ENCODE measurements at places on chromosomes 7 and 10.
A peak's percentile ranks its signal among the peaks of the same experiment; 100 is the strongest.

DNA sequence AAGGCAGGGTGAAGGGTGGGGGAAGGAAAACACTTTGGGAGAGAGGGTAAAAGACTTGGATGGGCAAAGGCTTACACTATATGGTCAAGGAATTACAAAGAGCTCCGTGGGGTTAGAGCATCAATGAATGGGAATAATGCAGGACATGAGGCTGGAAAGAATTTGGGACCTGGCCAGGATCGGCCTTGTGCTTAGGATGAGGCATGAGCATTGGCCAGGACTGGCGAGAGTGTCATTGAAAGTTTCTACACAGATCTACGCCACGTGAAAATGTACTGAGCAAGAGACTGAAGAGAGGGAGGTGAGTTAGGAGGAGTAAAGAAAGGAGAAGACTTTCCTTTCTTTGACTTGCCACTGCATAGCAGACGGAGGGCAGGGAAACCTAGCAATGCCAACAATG, 142.8 kb downstream of the PTEN start:
- no peak for DNase-seq

- DNase-seq = no peak
Observed at GRCh38 chr7:137890449-137890921, 43.7 kb upstream of the DGKI start.

DNA sequence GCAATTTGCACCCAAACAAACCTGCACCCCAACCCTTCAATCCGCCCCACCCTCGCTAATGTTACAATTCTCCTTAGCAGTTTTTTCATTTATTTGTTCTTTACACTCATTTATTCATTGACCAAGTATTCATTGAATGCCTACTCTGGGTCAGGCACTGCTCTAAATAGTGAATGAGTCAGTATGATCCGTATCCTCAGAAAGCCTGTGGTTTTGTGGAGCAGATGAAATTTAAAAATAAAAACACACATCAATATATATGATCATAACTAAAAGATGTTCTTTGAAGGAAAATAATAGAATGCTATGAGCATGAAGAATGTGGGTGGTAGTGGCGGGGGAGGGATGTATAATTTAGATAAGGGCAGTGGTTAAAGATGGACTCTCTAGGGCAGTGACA, 13.3 kb downstream of the IFIT5 start:
- no peak for DNase-seq

GRCh38 chr10:122476333-122476695, 15.0 kb downstream of the HTRA1 start:
- DNase-seq = no peak

DNA sequence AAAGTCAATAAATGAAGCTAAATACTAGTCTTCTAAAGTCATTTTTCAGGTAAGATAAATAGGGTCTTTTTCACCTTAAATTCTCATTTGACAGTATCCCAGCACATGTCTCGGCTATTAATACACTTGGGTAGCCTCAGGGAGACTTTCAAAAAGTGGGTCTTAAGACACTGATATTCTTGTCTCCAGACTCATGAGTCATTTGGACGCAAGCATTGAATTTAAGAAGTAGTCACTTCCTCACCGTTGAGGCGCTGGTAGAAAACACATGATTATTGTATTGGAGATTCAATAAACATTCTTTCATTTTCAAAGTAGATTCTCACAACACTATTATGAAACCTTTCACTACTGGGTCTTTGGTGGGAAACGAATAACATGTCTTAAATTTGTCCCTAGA, 108.9 kb upstream of the SP8 start:
- no peak for DNase-seq

DNA sequence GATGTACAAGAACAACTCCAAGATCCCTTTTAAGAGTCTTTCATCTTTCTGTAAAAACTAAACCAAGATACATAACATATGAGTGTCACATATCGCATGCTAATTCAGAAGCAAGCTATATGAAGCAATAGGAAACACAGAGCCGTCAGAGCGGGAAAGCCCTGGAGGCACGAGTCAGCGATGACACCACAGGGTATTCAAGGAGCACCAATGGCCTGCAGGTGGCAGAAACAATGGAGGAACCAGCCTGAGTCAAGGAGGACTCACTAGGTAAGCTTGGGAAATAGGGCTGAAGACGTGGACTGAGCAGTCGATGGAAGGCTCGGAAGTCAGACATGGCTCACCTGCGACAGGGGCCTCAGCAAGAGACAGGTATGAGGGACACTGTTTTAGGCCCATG, 214.4 kb downstream of the FAM107B start:
- DNase-seq = peak; percentile 54

GRCh38 chr7:148590471-148590870, at the start of gene C7orf33:
C7orf33 (plus strand) TSS chr7:148590766; CDS start chr7:148590926, 160 bp downstream.
- no peak for DNase-seq

DNA sequence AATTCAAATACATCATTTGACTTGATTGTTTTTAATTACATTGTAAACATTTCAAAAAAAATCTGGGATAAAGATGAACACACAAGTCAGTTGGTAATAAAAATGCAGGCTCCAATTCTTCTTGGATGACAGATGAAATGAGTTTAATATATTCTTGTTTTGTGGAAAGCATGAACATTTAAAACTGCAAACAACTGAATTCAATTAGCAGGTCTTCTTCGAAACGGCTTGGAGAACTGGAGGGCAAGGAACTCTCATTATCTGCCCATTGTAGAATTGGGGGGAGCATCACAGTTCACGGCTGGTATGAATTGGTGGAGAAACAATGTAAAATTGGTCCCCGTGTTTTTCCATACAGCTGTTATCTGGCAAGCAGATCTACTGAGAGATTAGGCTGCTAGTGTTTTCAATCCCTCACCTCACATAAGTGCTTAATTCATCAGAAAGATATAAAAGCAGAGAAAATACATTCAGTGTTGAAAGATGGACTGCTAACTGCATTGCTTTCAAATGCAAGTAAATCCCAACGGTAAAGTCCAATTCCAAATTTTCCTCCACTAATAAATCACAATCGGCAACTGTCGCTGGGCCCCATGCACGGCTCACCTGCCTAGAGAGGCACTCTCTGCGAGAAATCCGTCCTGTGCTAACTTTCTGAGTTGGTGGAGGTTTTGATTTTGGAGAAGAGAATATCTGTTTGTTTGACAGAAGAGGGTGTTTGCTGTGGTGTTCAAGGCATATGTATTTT, 199.5 kb downstream of the ZNF438 start:
- no peak for DNase-seq

DNA sequence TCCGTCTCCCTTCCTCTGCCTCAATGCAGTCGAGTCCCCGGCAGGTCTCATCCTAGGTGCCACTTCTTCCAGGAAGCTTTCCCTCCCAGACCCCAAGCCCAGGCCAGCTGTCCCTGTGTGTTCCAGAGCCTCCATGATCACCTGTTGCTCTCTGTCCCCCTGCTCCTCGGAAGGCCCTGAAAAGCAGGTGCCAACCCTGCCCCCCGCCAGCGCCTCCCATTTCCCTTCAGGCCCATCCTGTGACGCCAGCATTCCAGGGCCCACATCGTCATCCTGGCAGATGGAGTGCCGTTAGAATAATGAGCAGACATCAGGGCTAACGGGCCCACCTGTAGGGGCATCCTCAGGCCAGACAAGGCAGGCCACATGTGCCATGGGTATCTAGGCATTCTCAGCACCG, 253.0 kb upstream of the PPP2R2D start:
- DNase-seq = no peak

DNA sequence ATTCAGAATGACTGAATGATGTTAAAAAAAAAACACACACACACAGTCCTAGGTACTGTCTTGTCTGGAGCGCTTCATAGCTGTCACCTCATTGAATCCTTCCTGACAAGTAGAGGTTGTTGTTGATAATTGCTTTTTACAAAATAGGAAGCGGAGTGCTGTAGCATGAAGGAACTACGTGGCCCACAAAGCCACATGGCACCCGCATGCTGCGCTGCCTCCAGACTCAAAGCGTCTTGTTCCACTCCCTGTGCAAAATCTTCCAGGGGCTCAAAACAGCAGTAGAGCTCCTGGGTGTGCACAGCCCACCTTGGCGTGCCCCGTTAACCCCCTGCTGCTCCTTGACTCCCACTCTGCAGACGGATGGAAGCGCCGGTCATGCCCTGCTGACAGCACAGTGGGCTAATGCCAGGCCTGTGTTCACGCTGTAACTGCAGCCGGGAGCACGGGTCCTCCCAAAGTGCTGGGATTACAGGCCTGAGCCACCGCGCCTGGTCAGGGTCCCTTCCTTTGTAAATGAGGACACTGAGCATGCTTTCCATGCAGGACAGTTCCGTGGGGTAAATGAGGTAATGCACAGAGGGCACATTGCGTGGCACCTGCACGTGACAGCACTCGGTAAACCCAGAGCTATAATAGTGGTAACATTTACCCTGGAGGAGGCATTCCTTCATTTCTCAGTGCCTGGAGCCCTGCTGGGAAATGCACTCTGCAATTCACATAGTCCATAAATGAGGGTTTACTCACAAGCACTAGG, 91.1 kb upstream of the GNA12 start:
- no peak for DNase-seq

GRCh38 chr7:111174510-111174909, 83.6 kb downstream of the LRRN3 start:
- no peak for DNase-seq

GRCh38 chr7:37659971-37660565, 23.5 kb upstream of the GPR141 start:
- no peak for DNase-seq

DNA sequence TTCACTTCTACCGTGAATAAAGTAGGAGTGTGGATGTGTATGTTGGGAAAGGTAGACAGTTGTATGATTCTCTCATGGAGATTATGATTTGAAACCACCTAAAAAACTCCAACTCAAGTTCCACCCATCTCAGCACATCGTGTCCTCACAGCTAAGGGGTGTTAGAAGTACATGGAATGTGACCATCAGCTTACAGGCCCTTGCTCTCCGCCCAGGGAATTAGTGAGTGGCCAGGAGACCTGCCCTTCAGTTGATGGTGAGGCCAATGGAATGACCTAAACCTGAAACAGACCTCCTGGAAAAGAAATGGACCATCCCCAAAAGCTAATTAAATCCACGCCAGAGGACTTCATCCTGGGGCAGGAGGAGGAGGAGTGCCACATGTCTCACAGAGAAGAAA, 2.1 kb upstream of the WNT2 start:
- no peak for DNase-seq

DNA sequence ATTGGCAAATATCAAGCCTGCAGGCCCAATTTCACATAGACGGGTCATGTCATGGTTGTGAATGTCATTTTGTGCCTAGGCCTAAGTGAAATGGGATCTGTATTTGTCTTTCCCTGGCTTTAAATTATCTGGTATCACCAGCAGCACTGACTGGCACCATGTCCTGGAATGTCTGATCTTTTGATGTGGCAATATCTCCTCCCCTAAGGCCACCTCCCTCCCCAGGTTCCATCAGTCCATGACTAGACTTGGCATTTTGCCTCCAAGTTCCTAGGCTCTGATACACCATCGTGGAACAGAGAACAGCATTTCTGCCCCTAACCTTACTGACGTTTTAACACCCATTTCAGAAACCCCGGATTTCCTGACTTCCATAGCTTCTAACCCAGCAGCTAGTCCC, 513.9 kb downstream of the GALNT17 start:
- no peak for DNase-seq

DNA sequence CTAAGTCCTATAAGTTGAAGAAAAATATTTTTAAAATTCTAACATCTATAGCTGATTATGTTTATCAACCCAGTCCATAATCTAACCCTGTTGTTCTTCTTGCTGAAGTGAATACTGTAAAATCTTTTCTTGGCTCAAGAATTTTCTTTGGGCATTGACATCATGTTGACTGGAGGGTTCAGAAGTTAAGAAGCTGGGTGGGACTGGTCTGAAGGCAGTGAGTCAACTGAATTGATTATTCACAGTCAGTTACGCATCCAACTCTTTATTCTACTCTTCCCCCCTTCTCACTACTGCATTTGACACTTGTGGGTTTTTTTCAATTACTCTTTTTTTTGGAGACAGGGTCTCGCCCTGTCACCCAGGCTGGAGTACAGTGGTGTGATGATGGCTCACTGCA, 31.0 kb downstream of the DENND2A start:
- no peak for DNase-seq

- no peak for DNase-seq
Observed at GRCh38 chr10:42982891-42983506, 93.9 kb upstream of the RET start.

DNA sequence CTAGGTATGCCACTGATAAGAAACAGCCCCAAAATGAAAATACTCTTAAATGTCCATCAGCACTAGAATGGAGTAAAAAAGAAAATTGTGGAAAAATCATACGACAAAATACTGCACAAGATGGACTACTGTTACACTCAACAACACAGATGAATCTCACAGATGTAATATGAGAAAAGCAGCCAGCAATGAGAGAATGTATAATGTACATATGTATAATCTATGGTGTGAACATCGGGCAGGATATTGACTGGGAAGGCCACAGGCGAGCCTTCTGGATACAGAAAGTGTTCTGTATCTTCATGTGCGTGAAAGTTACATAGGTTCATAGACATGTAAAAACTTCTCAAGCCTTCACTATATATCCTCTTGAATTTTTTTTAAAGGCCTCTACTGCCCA, 212.6 kb downstream of the PARD3 start:
- no peak for DNase-seq

- no peak for DNase-seq
Observed at GRCh38 chr10:30435073-30435422, 1.1 kb downstream of the MAP3K8 start.

- no peak for DNase-seq
Observed at GRCh38 chr7:151366880-151367222, 25.2 kb downstream of the NUB1 start.

GRCh38 chr10:75972491-75973276, 541.3 kb downstream of the LRMDA start:
- DNase-seq = no peak

DNA sequence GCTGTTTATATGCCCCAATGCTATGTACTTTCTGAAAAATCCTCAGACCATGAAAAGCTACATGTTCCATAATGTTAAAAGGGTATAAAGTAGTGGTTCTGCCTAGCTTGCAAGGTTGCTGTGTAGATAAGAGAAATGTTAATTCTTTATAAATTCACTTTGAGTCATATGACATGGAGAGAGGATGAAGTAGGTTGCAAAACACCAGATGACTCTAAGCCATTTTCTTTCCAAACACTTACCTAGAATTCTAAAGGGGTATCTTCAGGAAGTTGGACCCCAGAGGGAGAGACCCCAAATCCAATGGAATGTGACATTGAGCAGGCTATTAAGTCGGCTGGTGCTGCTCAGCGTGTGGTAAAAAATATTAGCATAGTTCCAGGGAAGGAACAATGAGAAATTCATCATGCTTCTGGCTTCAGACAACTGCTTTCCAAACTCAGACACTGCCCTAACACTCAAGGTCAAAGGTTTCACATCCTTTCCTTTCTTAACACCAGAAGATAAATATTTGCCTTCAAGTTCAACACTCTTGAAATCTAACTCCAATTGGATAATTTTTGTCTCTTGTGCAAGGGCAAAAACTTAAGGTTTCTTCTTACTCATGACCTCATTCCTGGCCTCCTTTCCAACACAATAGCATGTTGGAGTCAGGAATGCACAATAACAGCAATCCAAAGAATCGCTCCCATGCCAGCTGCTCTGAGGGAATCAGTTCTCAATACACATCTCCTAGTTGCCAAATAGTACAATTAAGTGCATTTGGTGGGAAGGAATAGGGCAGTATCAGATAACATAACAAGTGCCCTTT, 100.7 kb upstream of the AFAP1L2 start:
- DNase-seq = no peak
